ENCODE measurements at places on chromosomes 4 and X.

GRCh38 chr4:7591409-7592053 is 156.8 kb upstream of the PSAPL1 start:
- DNase-seq: no peak

GRCh38 chrX:120768254-120768653 is 107.4 kb downstream of the CT47B1 start:
- no peak for DNase-seq

DNA sequence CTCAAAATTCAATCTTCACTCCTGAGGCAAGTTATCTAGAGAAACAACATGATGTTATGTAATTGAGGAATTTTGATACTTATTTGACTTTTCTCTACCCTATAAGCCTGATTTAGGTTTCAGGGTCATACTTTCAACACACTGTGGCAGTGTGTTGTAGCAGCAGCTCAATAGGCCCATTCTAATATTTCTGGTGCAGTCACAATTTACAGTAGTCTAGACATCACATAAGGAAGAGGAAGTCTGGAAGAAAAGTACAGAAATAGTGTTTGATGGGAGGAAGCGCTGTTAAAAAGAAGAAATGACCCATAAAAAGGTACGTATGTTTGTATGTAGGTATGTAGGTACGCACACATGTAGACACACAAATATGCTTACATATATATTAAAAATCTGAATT is 194.3 kb downstream of the ARHGAP24 start:
- DNase-seq: no peak

DNA sequence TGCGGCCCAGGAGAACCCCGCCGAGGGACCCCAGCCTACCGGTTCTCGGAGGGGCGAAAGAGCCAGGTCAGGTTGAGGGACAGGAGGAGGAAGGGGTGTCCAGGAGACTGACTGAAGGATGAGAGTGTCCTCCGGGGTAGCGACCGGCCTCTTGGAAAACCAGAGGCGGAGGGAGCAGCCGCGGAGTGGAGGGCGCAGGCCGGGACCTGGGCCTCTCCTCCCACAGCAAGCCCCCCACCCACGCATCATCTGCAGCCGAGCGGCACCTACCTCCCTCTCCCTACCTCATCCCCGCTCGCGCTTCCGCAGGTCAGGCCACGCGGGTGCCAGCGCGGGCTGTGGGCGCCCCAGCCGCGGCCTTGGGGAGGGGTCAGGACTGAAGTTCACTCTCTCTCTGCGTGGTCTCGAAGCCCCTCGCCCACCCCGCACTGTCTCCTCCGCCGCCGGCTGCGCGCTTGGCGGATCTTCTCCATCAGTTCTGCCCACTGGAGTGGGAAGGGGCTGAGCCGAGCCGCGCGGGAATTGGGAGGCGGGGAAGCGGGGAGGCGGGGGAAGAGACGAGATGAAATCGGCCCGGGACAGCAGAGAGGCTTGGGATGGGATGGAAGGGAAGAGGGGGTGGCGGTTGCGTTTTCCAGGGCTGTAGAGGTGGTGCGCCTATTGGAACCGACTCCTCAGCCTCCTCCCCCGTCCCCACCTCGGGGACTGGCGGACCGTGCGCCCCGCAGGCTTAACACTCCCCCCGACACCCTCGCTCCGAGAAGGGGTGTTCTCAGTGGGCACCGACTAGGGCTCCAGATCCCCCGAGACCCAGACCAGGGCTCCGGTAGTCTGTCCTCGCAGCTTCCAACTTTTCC is 1.8 kb downstream of the NLGN4X start:
- no peak for DNase-seq

GRCh38 chrX:120452131-120452530 is 17.0 kb downstream of the LAMP2 start:
- no peak for DNase-seq

GRCh38 chrX:110851780-110852179 is 56.2 kb upstream of the CHRDL1 start:
- DNase-seq: no peak

GRCh38 chr4:46874811-46875210 is 34.2 kb downstream of the COX7B2 start:
- no peak for DNase-seq

Data from activated CD8-positive, alpha-beta memory T cell treated with anti-CD3 and anti-CD28 coated beads for 1 hour (primary cell).